A172 (cell line): ENCODE measurements at places on chromosomes 11 and 22. TPM values are rescaled to one million over a fixed set of nuclear protein-coding genes. Genes with fewer than 3 reads are reported as not detected.
A peak's percentile ranks its signal among the peaks of the same experiment; 100 is the strongest.

- no peak for DNase-seq
These were observed 119.5 kb upstream of the NCAM1 start for GRCh38 chr11:112841729-112842128.

Gene UBQLN3
- not detected in 2 replicates for total RNA-seq

DNA sequence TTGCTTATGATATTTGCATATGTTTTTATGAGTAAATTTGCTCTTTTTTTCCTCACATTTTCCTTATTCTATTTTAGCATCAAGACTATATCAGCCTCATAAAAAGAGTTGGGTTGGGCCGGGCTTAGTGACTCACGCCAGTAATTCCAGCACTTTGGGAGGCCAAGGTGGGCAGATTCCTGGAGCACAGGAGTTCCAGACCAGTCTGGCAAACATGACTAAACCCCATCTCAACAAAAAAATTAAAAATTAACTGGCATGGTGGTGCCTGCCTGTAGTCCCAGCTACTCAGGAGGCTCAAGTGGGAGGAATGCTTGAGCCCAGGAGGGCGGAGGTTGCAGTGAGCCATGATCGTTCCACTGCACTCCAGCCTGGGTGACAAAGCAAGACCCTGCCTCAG, 148.8 kb upstream of the ANO5 start:
- no peak for DNase-seq

Gene HBG1
- not detected in 2 replicates for total RNA-seq

GRCh38 chr11:44589301-44589700, 23.8 kb downstream of the CD82 start:
- DNase-seq = peak; percentile 66

Gene MYEOV
- total RNA-seq = 68.7 and 130 TPM in 2 replicates

- DNase-seq = no peak
These were observed 77.5 kb downstream of the THAP12 start for GRCh38 chr11:76303399-76303798.

Gene RDX
- total RNA-seq = 69.4 and 133 TPM in 2 replicates

GRCh38 chr11:111413849-111414248, 34.8 kb upstream of the POU2AF1 start:
- no peak for DNase-seq

GRCh38 chr11:41920374-41920773, 460.9 kb upstream of the LRRC4C start:
- no peak for DNase-seq

- DNase-seq = no peak
These were observed 237.2 kb downstream of the DDX10 start for GRCh38 chr11:108902027-108902469.

Gene RFPL3
- not detected in 2 replicates for total RNA-seq

DNA sequence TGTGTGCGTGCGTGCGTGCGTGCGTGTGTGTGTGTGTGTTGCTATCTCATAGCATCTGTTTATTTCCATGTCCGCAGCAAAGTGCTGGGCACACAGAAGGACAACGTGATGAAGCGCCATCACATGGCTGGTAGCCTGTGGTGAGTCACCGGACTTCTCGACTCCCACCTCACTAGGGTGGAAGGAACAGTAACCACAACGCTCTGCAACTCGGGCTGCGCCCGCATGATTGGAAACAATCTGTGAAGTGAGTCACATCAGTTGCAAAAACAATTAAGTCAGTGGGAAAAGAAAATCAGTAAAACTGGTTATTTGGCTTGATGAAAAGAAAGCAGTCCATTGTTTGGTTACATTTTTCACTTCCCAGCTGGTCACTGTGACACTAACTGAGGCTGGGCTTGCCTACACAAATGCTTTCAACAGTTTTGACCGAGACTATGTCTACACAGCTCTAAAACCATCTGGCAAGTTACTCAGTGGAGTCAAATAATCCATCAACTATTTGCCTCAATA, 437.3 kb upstream of the CADM1 start:
- DNase-seq = peak; percentile 87

DNA sequence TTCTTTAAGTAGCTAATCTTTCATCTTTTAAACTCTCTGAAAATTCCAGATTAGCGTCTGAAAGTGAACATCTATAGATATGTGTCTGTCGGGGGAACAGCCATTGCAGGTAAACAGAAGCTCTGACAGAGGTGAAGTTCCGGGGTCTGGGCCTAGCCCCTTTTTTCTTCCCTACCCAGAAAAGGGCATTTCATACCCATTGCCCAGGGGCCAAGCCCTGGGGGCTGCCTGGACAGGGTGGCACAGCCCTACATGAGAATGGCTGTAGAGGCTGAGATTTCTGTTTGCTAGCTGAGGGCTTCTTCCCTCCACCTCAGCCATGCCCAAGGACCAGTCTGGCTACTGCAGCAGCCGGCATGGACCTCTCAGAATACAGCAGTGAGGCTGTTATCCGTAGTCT, 327.0 kb upstream of the PLET1 start:
- DNase-seq = no peak

DNA sequence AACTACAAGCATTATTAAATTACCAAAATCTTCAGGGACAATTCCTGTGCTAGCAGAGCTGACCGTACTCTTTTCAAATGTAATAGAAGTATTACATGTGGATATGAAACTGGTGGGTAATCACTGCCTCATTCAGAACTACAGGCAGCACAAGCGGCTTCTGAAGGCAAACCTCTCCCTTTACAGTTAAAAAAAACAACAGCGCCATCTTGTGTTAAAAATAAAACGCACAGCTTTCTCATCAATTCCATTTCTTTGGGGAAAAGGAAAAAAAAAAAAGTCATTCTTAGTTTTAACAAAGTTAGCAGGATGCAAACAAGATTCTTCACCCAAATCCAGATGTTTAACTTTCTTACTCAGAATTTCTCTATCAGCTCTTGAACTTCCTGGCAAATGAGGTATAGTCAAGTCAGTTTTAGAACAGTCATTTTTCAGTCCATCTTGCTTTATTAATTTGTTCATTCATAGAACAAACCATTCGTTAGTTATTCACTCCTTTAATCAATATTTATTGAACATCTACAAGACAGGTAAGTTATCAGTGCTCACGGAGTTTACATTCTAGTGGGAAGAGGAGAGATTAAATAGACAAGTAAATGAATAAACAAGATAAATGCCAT, 331.8 kb upstream of the MPPED2 start:
- peak; percentile 54 for DNase-seq

- no peak for DNase-seq
These were observed 2.1 kb downstream of the SLC35E4 start for GRCh38 chr22:30637701-30638114.

- no peak for DNase-seq
These were observed 10.6 kb downstream of the BCO2 start for GRCh38 chr11:112185883-112186282.

- DNase-seq = peak; percentile 56
These were observed 38.5 kb downstream of the BCR start for GRCh38 chr22:23218867-23219251.

DNA sequence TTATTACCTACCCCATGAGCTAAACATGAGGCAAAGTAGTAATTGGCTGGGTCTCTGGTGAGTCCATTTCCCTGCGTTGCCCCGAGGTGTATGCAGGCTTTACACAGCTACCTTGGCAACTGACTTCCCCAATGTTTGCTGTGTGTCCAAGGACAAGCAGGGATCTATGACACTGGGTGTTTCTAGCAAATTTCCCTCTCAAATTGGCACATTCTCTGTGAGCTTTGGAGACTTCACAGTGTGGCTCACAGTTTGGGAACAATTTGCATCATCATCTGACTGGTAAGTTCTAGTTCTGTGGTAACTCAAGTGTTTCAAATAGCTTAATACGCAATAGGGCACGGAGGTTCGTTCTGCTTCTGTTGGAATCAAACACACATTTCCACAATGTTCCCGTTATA, 12.5 kb downstream of the NNMT start:
- no peak for DNase-seq

DNA sequence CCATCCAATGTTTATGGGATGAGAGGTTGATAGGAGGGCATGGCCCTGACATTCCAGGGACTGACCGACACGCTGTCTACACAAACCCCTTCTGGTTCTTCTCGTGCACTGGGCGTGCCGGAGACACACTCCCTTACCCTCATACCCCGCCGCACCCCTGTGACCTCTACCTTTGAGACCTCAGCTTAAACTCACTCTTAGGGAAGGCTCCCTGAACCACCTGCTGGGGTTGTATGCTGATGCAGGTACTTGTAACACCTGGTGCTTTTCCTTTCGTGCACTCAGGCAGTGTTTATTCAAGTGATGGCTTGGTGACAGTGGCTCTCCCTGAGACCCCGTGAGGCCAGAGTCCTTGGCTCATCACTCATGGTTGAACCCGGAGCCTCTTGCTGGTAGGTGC, 12.0 kb downstream of the PPARA start:
- DNase-seq = no peak

DNA sequence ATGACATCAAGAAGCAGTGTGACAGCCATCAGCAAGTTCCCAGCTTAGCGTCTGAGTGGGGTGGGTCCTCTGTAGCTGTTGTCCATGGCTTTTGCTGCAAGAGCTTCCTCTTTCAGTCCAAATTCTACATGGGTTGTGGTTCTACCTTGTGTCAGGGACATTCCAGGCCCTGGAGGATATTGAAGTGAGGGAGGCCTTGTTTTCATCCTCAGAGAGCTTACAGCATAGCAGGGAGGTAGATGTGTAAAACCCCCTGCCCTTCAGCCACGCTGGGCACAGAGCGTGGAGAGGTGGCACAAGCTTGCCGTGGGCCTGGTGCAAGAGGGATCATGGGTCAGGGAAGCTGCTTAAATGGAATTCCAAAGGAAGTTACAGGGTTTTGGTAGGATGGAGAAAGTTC, 93.9 kb downstream of the GRIK4 start:
- DNase-seq = no peak

Gene IL17REL
- not detected in 2 replicates for total RNA-seq

Gene RAB30
- total RNA-seq = 24.7 and 26.8 TPM in 2 replicates
